ENCODE measurements at places on chromosomes 4 and X.

DNA sequence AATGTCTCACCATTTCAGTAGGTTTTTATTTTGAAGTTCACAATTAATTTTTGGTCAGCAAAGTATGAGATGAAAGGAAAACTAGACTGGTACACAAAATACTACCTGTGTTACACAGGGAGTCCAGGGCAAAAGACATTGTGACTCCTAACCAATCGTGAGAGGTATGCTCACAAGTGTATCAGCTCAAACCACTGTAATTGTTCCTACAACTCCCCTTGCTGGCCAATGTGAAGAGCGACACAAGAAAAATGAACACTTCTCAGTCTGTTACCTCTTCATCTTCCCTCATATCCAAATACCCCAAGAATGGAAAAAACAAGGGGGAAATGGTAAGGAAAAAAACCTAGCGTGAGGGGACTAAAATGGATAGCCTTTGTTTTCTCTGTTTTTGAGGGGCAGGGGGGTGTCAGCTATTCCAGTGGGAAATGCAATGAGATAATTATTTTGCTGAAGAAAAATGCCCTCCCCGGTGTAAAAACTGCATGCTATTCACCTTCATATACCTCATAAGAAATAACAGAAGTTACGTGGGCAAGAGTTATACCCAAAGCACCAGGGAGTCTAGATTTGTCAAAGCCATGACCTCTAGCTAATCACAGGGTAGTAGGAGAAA lies 30.6 kb upstream of the NSUN7 start:
- DNase-seq: no peak

- no peak for DNase-seq
These were observed 115.8 kb downstream of the AFF1 start for GRCh38 chr4:87050596-87050995.

- no peak for DNase-seq
These were observed 4.4 kb downstream of the FGF5 start for GRCh38 chr4:80270868-80271267.

GRCh38 chrX:95640226-95640625 lies 1044.4 kb upstream of the DIAPH2 start:
- no peak for DNase-seq

DNA sequence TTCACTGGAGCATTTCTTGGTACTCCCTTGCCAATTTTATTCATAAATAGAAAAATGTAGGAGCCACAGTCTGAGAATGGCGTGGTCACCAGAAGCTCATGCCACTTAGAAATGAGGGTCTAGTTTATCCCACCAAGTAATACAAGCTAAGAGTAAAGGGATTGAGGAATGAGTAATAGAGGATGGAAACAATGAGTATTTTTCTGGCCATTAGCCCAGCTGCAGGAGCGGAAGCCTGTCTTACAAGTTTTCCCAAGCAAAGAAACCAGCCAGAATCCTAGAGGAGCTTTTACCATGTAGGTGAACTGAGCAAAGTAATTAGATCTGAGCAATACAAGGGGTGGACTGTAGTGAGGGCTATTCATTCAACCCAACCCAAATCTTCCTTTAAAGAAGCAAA lies 160.7 kb upstream of the NPY2R start:
- DNase-seq: no peak

GRCh38 chr4:88297212-88297516 lies 12.8 kb upstream of the PPM1K start:
- no peak for DNase-seq

DNA sequence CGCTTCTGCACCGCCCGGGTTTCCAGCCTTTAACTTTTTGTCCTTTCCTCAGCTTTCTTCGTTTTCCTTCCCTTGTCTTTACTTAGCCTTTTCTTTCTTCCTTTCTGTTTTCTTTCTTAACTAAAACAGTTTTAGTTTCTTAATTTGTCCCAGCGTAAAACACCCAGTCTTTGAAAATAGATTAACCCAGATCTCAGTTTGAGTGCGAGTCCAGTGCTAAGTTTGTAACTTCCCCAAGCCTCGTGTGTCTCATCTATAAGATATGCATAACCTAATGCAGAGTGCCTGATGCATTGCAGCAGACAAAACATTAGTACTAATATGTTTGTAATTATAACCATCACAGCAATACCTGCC lies 460 bp upstream of the GEMIN8 start:
- no peak for DNase-seq
